Skeletal muscle tissue (tissue), 5 donors: ENCODE measurements at places on chromosomes 12 and 14. TPM values are rescaled to one million over a fixed set of nuclear protein-coding genes. Genes with fewer than 3 reads are reported as not detected.

The BCL2L14 gene
- under 0.01 TPM for total RNA-seq

The OR6C2 gene
- not detected for total RNA-seq

The NTS gene
- 2.6 TPM for total RNA-seq

The MSRB3 gene
- total RNA-seq: 34.4 TPM

The RILPL1 gene
- total RNA-seq: 5.2 TPM

The PPM1A gene
- 36.0 TPM for total RNA-seq

The TBX3 gene
- total RNA-seq: 16.7 TPM

The SPIC gene
- not detected for total RNA-seq

The KIF21A gene
- 6.3 TPM for total RNA-seq

The GLIPR1L2 gene
- not detected for total RNA-seq

The SAMD15 gene
- total RNA-seq: not detected
